ENCODE measurements at places on chromosomes 1 and 21. TPM values are rescaled to one million over a fixed set of nuclear protein-coding genes. Genes with fewer than 3 reads are reported as not detected.
A peak's percentile ranks its signal among the peaks of the same experiment; 100 is the strongest.

DNA sequence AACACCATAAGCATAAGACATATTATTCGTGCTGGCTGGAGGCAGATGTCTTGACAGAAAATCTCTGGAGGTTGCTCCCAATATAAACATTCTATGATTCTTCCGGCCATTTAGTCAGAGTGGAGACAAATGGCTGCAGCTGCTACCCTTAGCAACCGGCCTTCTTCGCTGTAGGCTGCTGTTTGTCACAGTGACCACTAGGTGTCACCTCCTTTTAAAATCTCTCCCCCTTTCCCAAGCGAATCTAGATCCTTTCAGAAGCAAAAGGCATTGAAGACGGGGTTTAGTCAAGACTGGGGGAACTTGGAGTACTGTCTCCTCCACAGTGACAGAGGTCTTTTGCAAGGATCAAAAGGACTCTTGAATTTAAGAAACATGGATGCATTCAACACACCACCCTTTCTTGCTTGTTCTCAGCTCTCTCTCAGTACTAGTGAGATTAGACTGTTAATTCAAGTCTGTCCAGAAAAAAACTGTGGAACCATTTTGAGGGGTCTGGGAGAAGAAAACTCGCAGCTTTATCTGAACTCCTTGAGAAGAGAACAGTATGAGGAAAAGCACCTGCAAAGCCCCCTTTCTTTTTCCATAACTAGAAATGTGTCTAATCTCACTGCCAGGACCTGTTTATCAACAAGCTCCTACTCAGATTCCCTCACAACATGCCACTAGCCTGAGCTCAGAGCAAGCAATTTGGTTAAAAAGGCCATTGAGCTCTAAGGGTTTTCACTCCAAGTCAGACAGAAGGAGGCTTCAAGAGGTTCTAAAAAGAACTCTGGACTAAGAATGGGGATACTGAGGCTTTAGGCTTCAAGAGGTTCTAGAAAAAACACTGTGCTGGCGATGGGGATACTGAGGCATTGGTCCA lies 408.3 kb upstream of the PLXNA2 start:
- DNase-seq, result peak; percentile 55
- no peaks in the 10 kb centered on the region for H3K4me1 ChIP-seq
- H3K4me3 ChIP-seq, result no peak overlapping the region
- no peaks in the 10 kb centered on the region for H3K27me3 ChIP-seq
- no peak overlapping the region for H3K27ac ChIP-seq

DNA sequence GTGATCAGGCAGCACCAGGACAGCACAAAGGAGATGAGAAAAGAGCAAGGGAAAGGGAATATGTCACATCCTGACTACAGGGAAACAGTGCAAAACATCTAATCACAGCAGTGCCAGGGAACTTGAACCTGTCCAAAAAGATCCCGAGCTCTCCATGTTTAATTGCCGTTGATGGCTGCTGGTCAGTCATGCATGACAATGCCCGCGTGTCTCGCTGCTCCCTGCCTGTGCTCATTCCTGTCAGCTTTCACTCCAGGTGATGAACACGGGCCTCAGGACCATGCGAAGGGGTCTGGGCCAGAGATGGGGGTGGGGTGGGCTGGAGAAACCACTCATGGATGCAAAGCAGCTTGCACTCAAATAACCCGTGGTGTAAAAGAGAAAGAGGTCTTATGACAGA lies 287.0 kb downstream of the GPATCH2 start:
- H3K36me3 ChIP-seq, result no peaks in the 10 kb centered on the region
- H3K4me3 ChIP-seq, result no peak overlapping the region
- no peak for DNase-seq
- no peaks in the 10 kb centered on the region for H3K27me3 ChIP-seq
- H3K27ac ChIP-seq, result no peak overlapping the region

The DSTYK gene
- total RNA-seq, result 6.3 TPM

- peaks cover 46% of the 10 kb centered on the region for H3K4me1 ChIP-seq
- H3K27ac ChIP-seq, result peak overlapping the region; percentile 43
- no peak overlapping the region for H3K4me3 ChIP-seq
- no peak for DNase-seq
- H3K27me3 ChIP-seq, result no peaks in the 10 kb centered on the region
Observed at GRCh38 chr1:180156201-180156600, 1.5 kb downstream of the QSOX1 start.

The SHISAL2A gene
- total RNA-seq, result 3.2 TPM

- H3K36me3 ChIP-seq, result peaks cover under 1% of the 10 kb centered on the region
Observed at GRCh38 chr1:232952514-232953499, 2.4 kb downstream of the NTPCR start.

DNA sequence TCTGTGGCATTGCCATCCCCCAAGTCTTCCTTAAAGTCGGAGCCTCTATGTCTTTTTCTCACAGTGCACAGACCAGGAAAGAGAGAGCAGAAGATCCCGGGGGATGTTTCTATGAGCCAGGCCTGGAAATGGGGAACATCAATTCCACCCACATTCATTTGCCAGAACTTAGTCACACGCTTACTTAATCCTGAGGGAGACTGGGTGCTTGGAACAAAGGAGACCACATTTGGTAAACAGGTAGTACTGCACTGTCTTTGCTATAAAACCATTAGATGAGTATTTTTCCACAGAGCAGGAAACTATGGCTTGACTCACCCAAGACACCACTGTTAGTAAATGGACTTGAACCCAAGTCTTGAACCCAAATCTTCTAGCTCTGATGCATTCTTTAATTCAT lies 60.7 kb upstream of the CTTNBP2NL start:
- H3K27ac ChIP-seq, result no peak overlapping the region
- no peaks in the 10 kb centered on the region for H3K4me1 ChIP-seq
- H3K27me3 ChIP-seq, result no peaks in the 10 kb centered on the region
- no peaks in the 10 kb centered on the region for H3K36me3 ChIP-seq
- no peak for DNase-seq

The SPATA45 gene
- total RNA-seq, result not detected

GRCh38 chr1:51101976-51102375 lies at the start of gene C1orf185:
Gene C1orf185, plus strand, starts transcription at chr1:51102228. Its CDS starts 6 bp downstream, at chr1:51102234.
- no peaks in the 10 kb centered on the region for H3K4me1 ChIP-seq
- no peaks in the 10 kb centered on the region for H3K27me3 ChIP-seq
- H3K4me3 ChIP-seq, result no peak within 1 kb of the TSS
- H3K36me3 ChIP-seq, result no peaks in the 10 kb centered on the region

The TMEM82 gene
- 2.7 TPM for total RNA-seq

DNA sequence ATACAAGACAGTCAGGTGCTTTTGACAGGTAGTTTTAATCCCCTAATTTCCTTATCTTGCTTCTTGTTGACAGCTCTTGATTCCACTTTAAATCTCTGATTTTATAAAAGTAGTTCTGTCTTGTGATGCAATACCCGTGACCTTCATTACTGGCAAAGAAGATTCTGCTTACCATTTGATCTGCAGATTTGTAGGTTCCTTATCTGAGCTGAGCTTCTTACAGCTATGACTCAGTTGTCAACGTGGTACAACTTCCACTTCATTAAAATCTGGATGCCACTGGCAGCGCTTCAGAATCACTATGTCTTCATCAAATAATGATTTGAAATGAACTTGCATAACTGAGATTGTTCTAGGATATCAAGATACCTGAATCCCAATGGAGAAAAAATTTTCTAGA lies 543.6 kb upstream of the B3GALT2 start:
- no peaks in the 10 kb centered on the region for H3K4me1 ChIP-seq
- DNase-seq, result no peak
- no peaks in the 10 kb centered on the region for H3K36me3 ChIP-seq
- H3K4me3 ChIP-seq, result no peak overlapping the region
- no peaks in the 10 kb centered on the region for H3K27me3 ChIP-seq

DNA sequence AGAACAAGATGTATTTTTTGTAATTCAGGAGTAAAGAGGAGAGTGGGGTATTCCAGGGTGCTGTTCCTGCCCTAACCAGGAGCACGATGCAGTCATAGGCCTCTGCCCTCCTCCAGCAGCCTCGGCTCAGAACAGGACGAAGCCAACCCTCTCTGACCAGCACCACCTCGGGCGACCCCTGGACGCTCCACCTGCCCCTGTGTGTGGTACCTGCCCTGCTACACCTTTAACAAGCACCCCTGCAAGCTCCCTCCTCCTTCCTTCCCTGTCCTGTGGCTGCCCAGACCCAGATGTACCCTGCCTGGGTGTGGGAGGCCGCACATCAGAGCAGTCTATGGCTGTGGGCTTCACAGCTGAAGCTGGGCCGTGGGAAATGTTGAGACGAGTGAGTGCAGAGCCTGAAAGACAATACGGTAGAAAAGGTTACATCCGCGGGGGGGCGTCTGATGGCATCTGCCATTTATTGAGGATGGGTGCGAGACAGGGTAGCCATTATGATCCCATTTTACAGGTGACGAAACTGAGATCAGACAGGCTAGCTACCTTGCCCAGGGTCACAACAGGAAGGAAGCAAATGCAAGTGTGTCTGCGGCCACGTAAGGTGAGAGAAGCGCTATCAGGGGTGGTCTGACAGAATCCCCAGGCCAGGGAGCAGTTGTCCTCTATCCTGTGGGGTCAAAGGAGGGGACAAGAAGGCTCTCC lies 4.6 kb downstream of the ERG start:
- no peak overlapping the region for H3K4me3 ChIP-seq
- H3K27ac ChIP-seq, result no peak overlapping the region
- no peaks in the 10 kb centered on the region for H3K4me1 ChIP-seq
- H3K36me3 ChIP-seq, result no peaks in the 10 kb centered on the region
- H3K27me3 ChIP-seq, result no peaks in the 10 kb centered on the region

The IQGAP3 gene
- 35.8 TPM for total RNA-seq

DNA sequence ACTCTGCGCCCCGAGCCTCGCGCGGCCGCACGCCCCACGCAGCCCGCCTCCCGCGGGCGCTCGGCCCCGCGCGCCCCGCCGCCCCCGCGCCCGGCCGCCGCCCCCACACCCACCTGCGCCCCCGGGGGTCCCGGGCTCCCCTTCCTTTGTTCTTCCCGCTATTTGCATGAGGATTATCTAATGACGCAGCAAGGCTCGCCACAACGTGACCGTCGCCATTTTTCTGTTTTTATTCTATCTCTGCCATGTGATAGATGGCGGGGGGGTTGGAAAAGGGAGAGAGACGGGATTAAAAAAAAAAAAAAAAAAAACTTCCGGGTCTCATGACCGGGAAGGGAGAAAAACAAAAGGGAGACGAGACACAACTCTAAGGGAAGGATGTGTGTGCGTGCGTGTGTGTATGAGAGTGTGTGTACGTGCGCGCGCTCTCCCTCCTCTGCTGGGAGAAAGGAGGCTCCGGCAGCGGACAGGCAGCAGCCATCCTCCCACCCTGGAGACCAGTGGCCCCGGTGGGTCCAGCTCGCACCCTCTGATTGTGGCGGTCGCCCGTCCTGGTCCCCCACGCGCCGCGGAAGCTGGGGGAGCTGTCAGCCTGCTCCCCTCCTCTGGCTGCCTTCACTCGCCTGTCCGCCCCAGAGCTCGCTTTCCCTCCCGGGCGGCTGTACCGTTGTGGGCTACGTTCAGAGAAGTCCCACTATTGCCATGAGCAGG lies 80.4 kb upstream of the AK4 start:
- peak overlapping the region; percentile 91 for H3K27ac ChIP-seq
- no peaks in the 10 kb centered on the region for H3K27me3 ChIP-seq
- H3K4me1 ChIP-seq, result no peaks in the 10 kb centered on the region
- peak; percentile 54 for DNase-seq
- no peaks in the 10 kb centered on the region for H3K36me3 ChIP-seq

DNA sequence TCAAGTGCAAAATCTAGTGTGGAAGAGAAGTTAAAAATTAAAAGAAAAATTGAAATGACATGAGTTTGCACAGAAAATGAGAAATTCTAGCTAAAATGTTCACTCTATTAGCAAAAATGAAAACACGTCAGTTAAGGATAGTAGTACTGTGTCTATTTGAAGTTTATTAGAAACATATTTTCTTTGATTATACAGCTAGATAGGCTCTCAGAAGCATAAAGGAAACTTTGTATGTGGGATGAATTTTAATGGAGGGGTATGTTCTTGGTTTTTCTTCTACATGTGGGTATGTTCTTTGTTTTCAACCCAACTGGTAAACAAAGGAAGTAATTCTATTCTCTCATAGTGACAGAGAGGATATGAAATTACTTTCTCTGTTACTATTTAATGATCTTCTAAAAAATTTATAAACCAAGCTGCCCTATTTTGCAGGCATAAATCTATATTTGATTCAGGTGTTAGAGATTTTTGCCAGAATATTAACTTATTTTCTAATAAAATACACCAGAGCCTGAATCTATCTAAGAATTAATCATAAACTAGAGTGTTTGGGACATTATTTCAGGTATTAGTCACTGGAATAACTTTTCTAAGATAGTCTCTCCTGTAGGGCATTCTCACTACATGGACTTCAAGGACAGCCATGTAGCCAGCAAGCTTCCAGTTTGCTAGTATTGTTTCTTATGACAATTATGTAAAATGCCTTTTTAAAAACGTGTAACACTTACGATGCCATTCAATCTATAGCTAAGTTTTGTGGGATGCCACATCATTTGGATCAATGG lies 15.8 kb downstream of the GPSM2 start:
- H3K4me3 ChIP-seq, result no peak overlapping the region
- no peaks in the 10 kb centered on the region for H3K36me3 ChIP-seq
- H3K27ac ChIP-seq, result no peak overlapping the region

All from Caco-2 (cell line).